GM04503 (cell line): ENCODE measurements at places on chromosomes 7 and 10.

GRCh38 chr7:152633072-152633471 is 42.9 kb downstream of the XRCC2 start:
- DNase-seq = no peak

DNA sequence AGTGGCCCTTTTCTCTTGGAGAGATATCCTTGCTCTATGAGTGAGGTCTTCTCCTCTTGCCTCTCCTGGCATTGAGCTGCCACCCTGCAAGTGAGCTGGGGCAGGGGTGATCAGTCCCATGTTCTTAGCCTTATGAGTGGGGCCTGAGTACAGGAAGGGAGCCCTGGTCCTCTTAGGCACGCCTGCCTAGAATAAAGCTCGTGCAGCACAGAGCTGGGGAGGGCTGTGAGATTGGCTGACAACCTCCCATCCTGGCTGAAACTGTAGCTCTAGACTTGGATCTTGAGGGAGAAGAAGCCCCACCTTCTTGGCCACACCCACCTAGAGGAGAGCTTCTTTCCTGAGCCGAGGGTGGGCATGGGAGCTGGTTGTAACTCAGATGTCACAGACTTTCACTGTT is 305.0 kb upstream of the ZNF32 start:
- DNase-seq = no peak

GRCh38 chr10:3435671-3436070 is 263.1 kb upstream of the PITRM1 start:
- no peak for DNase-seq

DNA sequence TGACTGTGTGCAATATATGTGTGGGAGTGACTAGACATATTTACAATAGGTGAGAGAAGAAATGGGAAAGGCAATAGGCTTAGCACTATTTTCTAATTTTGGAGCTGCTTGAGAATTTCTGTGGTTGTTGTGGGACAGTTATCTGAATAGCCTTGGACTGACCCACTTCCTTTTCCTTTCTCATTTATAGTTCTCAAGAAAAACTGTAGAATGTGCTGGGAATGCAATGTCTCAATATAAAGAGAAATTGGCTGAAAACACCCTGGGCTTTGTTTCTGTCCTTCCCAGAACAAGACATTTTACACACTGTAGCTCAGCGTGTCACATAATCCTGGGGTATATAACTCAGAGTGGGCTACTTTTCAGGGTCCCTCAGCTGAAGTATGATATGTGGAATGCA is 153.0 kb upstream of the RHOBTB1 start:
- DNase-seq = no peak

DNA sequence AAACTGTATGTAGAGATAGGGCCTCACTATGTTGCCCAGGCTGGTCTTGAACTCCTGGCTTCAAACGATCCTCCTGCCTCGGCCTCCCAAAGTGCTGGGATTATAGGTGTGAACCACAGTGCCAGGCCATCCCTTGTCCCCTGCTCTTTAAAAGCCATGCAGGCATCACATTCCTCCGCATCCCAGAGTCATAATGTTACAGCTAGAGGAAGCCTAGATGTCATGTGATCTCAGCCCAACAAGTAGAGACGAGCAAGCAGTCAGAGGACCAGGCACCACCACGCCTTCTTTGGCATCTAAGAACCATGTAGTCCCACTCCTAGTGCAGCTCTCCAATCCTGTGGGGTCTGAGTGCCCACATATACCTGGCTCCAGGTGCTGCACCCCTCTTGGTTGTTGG is 13.1 kb downstream of the PODXL start:
- no peak for DNase-seq

DNA sequence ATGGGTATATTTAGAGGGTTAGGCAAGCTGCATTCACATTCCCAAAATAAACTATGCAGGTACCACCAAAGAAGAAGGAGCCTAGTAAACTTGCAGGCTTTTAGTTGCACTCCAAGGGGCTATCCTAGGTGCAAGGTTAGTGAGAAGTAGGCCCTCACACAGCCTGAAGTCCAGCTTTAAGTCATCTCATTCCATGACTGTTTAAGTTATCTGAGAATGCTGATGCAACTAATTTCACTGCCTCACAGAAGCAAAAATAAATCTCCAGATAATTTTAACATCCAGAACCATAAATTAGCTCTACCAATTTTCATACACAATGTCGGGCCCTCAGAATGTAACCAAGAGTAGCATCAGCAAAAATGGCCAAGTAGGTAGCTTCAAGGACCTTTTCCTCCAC is 34.3 kb upstream of the HHEX start:
- no peak for DNase-seq

GRCh38 chr7:111788286-111789047 is 226.2 kb upstream of the IMMP2L start:
- DNase-seq = no peak

GRCh38 chr10:61662794-61663259 is at the start of gene CABCOCO1:
Gene CABCOCO1 (plus strand): TSS chr10:61662929. CDS start chr10:61662973, 44 bp downstream.
- DNase-seq = peak; percentile 15

- no peak for DNase-seq
These were observed 690.4 kb upstream of the NRP1 start for GRCh38 chr10:34024693-34025425.

GRCh38 chr7:115526278-115526677 is 504.3 kb downstream of the TFEC start:
- no peak for DNase-seq

- DNase-seq = no peak
These were observed 419.2 kb upstream of the NFE2L3 start for GRCh38 chr7:25732766-25733217.

DNA sequence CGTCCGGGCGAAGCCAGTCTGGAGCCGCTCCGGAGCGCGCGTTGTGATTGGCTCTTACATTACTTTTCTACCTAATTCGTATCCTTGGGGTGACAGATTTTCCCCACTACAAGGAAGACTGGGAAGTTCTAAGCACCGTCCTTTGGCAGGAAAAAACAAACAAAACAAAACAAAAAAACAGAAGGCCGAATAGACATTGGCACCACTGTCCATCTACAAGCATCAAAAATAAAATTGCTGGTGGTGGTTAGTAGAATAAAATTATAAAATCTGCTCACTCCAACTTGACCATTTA is 651 bp upstream of the SKAP2 start:
- no peak for DNase-seq

DNA sequence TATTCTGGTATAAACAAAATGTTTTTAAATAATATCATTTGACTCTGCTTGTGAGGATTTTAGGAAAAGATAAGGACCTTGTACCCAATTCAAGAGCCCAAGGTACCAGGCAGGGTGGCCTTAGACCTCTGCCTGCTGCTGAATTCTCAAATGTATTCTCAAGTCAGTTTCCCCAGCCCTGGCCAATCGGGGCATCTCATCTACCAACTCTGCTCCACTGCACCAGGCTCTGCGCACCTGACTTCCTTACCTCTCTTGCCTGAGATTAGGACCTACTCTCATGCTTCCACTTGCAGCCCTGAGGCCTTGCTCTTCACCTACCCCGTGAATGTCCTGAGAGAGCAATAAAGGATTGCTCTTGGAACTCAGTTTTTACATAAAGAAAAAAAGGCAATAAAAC is 69.6 kb upstream of the EZH2 start:
- no peak for DNase-seq

GRCh38 chr7:116582806-116583444 is 58.1 kb downstream of the CAV1 start:
- peak; percentile 99 for DNase-seq

GRCh38 chr7:2523461-2523936 is 3.9 kb downstream of the LFNG start:
- DNase-seq = no peak

DNA sequence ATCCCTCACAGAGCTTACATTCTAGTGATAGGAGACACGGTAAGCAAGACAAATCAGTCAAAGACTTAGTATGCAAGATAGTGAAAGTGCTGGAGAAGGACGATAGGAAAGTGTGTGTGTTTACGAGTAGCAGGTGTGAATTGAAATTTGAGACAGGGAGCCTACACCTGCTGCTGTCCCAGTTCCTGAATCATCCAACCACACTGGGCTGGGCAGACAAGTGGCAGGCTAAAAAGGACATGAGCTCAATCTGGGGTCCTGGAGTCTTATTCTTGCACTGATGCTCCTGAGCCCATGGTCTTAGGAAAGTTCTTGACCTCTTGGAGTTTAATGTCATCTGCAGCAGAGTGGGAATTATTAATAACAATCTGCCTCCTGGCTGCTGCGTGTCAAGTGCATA is 16.2 kb downstream of the RBP3 start:
- DNase-seq = no peak

- DNase-seq = no peak
These were observed 128.2 kb upstream of the RHEB start for GRCh38 chr7:151647874-151648273.

DNA sequence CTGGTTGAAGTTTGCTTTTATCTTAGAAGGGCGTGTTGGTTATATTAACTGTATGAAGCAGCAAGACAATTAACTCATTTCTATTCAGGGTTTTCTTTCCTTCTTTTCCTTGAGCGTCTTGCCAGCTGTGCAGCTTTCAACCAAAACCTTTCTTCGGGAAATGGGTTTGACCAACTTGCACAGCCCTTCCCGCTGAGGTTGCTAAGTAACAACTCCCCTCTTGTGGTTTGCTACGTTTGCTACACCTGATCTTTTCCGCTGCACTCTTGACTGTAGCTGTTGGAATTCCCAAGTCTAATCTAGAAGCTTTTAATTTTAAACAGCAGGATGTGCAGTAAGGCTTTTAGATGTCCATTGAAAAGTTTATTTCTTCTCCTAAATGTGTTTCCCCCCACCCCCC is 116.9 kb downstream of the CDCA7L start:
- DNase-seq = no peak

DNA sequence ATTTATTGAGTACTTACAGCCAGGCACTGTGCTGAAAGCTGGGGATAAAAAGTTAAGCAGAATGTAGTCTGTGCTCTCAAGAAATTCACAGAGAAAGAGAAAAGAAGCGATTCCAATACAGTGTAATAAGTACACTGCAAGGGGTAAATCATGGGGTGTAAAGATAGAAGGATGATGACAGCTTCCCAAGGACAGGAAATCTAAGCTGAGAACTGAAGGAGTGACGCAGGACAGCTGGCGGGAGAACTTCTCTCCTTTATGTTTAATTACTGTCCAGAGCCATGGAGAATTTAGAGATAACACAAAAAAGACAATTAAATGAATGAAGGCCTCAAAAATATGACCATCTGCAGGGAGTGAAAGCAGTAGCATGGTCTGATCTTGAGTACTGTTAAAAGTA is 34.8 kb downstream of the C7orf33 start:
- DNase-seq = no peak

DNA sequence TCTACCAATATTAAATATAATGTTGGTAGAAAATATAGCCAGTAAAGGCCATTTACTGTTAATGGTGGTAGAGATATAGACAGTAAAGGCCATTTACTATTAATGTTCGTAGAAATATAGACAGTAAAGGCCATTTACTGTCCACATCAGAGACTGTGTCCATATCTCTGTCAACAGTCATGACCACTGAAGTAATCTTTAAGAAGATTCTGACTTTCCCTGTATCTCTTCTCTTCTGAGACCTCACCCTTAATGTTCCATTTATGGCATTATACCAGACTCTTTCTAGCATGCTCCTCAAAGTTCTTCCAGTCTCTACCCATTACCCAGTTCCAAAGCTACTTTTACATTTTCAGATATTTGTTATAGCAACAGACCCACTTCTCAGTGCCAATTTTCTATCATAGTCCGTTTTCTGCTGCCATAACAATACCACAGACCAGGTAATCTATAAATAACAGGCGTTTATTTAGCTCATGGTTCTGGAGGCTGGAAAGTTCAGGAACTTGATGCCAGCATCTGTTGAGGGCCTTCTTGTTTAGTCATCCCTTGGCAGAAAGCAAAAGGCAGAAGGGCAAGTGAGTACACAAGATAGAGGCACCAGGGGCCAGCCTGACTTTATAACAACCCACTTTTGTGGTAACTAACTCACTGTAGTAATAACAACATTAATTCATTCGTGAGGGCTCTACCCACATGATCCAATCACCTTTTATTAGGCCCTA is 7.9 kb upstream of the NUDCD3 start:
- DNase-seq = no peak

DNA sequence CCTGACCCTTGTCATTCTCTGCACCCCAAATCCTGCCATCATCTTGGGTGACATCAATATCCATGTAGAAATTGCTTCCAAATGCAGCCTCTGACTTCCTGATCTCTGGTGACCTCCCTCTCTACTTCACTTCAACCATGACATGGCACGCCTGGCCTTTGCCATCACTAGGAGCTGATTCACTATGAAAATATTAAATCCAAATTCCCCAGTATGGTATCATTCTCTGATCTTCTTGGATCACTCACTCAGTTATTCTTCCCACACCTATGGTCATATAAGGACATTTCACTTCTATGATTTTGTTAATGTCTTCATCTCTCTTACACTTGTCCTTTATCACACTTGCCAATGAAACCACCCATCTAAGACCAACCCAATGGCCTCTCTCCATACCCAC is 73.7 kb upstream of the ODAD2 start:
- DNase-seq = peak; percentile 31

DNA sequence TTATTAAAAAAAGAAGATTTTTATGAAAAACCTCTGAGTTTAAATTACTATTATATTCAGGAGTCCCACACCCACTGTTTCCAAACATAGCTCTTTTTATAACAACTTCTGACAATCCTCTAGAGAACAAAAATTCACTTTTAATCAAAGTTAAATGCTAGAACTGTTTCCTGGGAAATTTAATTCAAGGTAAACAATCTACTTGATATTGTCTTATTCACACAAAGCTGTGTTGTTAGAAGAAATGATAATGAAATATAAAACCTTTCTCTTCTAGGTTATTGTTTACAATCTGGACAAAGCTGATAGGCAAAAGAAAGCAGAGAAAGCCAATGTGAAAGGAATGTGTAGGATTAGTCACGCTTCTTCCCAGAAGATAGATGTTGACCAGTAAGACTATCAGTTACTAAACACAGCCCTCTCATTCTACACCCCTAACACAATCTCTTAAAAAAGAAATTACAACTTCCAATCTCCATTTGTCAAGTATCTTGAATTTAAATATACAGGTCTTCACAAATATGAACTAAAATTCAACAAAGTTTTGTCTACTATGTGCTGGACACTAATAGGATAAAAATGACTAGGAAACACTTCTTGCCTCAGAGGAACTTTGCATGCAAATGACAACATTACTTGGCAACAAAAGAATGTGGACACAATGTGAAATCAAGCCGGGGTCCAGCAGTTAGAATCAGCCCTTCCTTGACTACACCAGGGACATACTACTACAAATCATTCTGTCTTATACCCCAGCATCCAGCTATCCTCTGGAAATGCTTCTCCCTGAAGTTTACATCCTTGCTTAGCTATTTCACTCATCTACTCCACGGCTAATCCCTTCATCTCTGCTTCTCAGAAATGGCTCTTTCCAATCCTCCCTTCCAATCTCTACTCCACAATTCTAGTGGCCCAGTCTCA is 123.7 kb downstream of the IMMP2L start:
- DNase-seq = peak; percentile 50

DNA sequence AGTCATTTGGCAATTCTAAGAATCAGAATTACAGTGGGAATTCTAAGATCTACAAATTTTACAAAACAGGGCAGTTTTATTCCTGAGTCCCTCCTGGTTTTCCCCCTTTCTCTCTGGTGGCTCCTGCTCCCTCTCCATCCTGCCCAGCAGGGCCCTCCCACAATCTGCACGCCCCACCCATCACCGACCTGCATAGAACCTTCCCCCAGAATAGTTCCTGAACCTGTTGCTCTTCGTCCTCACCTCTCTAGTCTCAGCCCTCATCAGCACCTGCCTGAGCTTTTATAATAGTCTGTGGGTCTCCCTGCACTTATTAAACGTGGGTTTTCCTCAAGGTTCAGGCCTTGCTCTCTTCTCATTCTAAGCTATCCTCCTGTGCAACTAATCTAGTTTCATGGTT is 49.1 kb upstream of the MNX1 start:
- no peak for DNase-seq

GRCh38 chr7:3336042-3336665 is 35.1 kb downstream of the SDK1 start:
- no peak for DNase-seq
